Glutamatergic neuron (in vitro differentiated cells): ENCODE measurements at places on chromosomes 4 and X. TPM values are rescaled to one million over a fixed set of nuclear protein-coding genes. Genes with fewer than 3 reads are reported as not detected.

GRCh38 chrX:11437642-11438379, 144.6 kb downstream of the AMELX start:
- H3K27me3 ChIP-seq: peaks cover 6% of the 10 kb centered on the region
- no peak for DNase-seq
- H3K4me3 ChIP-seq: no peak overlapping the region
- peaks cover 11% of the 10 kb centered on the region for H3K4me1 ChIP-seq

- no peak for DNase-seq
- H3K36me3 ChIP-seq: peaks cover 7% of the 10 kb centered on the region
- peaks cover 1% of the 10 kb centered on the region for H3K4me1 ChIP-seq
- H3K27me3 ChIP-seq: no peaks in the 10 kb centered on the region
Observed at GRCh38 chrX:132790329-132790728, 168.1 kb downstream of the HS6ST2 start.

- H3K36me3 ChIP-seq: no peaks in the 10 kb centered on the region
- H3K27me3 ChIP-seq: no peaks in the 10 kb centered on the region
- H3K4me1 ChIP-seq: no peaks in the 10 kb centered on the region
- H3K4me3 ChIP-seq: no peak overlapping the region
Observed at GRCh38 chr4:161992317-161992716, 171.5 kb downstream of the FSTL5 start.

Gene PFKFB1
- total RNA-seq: 1.1 TPM

DNA sequence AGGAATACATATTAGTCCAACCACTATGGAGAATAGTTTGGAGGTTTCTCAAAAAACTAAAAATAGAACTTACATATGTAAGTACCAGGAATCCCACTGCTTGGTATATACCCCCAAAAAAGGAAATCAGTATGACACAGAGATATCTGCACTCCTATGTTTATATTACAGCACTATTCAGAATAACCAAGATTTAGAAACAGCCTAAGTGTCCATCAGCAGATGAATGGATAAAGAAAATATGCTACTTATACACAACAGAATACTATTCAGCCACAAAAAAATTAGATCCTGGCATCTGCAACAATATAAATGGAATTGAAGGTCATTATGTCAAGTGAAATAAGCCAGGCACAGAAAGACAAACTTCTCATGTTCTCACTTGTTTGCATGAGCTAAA, 27.5 kb upstream of the ABCG2 start:
- H3K36me3 ChIP-seq: no peaks in the 10 kb centered on the region
- no peak overlapping the region for H3K4me3 ChIP-seq
- no peak overlapping the region for H3K27ac ChIP-seq
- no peaks in the 10 kb centered on the region for H3K4me1 ChIP-seq
- DNase-seq: no peak

GRCh38 chr4:181853881-181854511, 389.2 kb upstream of the TENM3 start:
- no peaks in the 10 kb centered on the region for H3K36me3 ChIP-seq
- peaks cover 10% of the 10 kb centered on the region for H3K27me3 ChIP-seq
- peaks cover 7% of the 10 kb centered on the region for H3K4me1 ChIP-seq
- no peak overlapping the region for H3K4me3 ChIP-seq

- DNase-seq: no peak
- peaks cover 5% of the 10 kb centered on the region for H3K27me3 ChIP-seq
- no peak overlapping the region for H3K27ac ChIP-seq
- peaks cover 8% of the 10 kb centered on the region for H3K36me3 ChIP-seq
- peaks cover 11% of the 10 kb centered on the region for H3K4me1 ChIP-seq
- H3K4me3 ChIP-seq: no peak overlapping the region
Observed at GRCh38 chr4:185053746-185054145, 35.5 kb downstream of the HELT start.

GRCh38 chrX:14670819-14671218, 141.5 kb downstream of the GLRA2 start:
- no peaks in the 10 kb centered on the region for H3K27me3 ChIP-seq
- DNase-seq: no peak
- H3K36me3 ChIP-seq: no peaks in the 10 kb centered on the region

DNA sequence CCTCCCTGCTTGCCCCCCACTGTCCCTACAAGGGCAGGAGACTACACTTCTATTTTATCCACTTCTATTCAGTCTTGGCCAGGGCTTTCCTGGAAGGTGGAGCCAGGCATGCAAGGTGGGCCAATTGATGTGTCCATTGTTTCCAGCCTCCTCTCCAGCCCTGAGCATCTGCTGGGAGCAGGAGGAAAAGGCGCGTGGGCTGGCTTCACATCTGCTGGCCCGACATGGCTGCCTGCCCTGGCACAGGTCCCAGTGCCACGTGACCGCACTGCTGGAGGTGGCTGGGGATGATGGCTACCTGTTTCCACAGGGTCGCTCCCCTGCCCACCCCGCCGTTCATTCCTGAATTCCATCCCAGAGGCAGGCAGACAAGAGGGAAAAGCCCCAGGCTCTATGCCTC, 247.7 kb downstream of the AFAP1 start:
- no peak overlapping the region for H3K27ac ChIP-seq
- H3K4me3 ChIP-seq: no peak overlapping the region
- peaks cover 11% of the 10 kb centered on the region for H3K4me1 ChIP-seq
- H3K27me3 ChIP-seq: peaks cover 7% of the 10 kb centered on the region
- DNase-seq: peak; percentile 17

Gene LNX1
- total RNA-seq: 0.10 TPM

- peaks cover 4% of the 10 kb centered on the region for H3K4me1 ChIP-seq
- no peak overlapping the region for H3K27ac ChIP-seq
- peak; percentile 21 for DNase-seq
Observed at GRCh38 chrX:8755116-8755515, 23.2 kb upstream of the ANOS1 start.

DNA sequence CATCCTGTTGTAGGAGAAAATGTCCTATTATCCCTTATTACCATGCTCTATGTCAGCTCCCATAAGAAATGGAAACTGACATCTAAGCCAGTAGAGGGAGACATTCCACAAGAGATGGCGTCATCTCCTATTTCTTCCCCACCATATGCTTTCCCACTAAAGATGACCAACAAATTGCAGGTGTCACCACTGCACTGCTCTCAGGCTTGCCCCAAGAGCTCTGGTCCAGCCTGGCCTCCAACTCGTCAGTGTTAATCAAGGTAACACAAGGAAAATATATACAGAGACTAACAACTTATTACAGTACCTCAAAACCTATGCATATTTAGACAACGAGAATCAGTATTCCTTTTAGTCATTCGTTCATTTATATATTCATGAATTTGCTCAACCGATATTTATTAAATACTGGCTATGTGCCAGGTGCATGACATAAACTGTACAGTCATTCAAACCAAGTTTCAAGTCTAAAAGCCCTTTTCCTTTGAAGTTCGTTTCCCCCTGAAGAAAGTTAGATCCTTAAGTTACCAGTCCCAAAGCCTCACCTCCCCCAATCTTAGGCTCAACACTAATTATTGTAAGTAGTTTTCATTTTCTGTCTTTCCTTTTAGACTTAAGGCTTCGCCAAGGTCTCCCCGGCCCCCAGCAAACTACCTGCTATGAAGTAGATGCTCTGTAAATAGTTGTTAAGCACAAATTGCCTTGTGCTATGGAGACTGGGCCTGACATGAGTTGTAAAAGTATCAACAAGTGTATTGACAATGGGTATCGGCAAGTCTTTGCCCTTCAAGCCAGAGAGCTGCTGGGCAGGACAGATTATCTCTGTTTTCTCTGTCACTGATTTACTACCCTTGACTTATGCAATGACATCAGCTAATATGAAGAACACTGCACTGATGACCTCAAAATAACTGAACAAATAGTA, 3.1 kb upstream of the FGB start:
- no peaks in the 10 kb centered on the region for H3K4me1 ChIP-seq
- H3K4me3 ChIP-seq: no peak overlapping the region
- no peaks in the 10 kb centered on the region for H3K36me3 ChIP-seq
- peaks cover 1% of the 10 kb centered on the region for H3K27me3 ChIP-seq

- no peaks in the 10 kb centered on the region for H3K36me3 ChIP-seq
- H3K4me3 ChIP-seq: no peak overlapping the region
- H3K27ac ChIP-seq: peak overlapping the region; percentile 86
- no peak for DNase-seq
Observed at GRCh38 chrX:48497871-48498270, 10.9 kb upstream of the PORCN start.

GRCh38 chr4:156362581-156362980, 408.9 kb upstream of the CTSO start:
- H3K27me3 ChIP-seq: no peaks in the 10 kb centered on the region
- H3K27ac ChIP-seq: no peak overlapping the region
- H3K4me3 ChIP-seq: no peak overlapping the region
- H3K36me3 ChIP-seq: peaks cover 5% of the 10 kb centered on the region
- no peak for DNase-seq

- H3K27ac ChIP-seq: no peak overlapping the region
- peaks cover 4% of the 10 kb centered on the region for H3K4me1 ChIP-seq
- peaks cover 2% of the 10 kb centered on the region for H3K27me3 ChIP-seq
- DNase-seq: no peak
- H3K4me3 ChIP-seq: no peak overlapping the region
- H3K36me3 ChIP-seq: no peaks in the 10 kb centered on the region
Observed at GRCh38 chrX:149720021-149720689, 8.3 kb downstream of the MAGEA11 start.

Gene HHIP
- total RNA-seq: 9.7 TPM

Gene ASB11
- not detected for total RNA-seq

Gene SYTL5
- total RNA-seq: not detected

Gene CITED1
- 42.7 TPM for total RNA-seq

GRCh38 chrX:125137521-125137920, 182.2 kb upstream of the TEX13C start:
- H3K4me3 ChIP-seq: no peak overlapping the region
- no peak for DNase-seq
- peaks cover 2% of the 10 kb centered on the region for H3K27me3 ChIP-seq
- H3K4me1 ChIP-seq: peaks cover 5% of the 10 kb centered on the region

Gene SMIM31
- total RNA-seq: not detected

GRCh38 chr4:17544205-17544604, 29.2 kb downstream of the CLRN2 start:
- peaks cover 12% of the 10 kb centered on the region for H3K4me1 ChIP-seq
- H3K27ac ChIP-seq: peak overlapping the region; percentile 41
- no peaks in the 10 kb centered on the region for H3K36me3 ChIP-seq
- no peak overlapping the region for H3K4me3 ChIP-seq

Gene CLNK
- not detected for total RNA-seq

Gene GPRASP1
- 9.8 TPM for total RNA-seq
